ENCODE measurements at places on chromosomes 12 and 14. TPM values are rescaled to one million over a fixed set of nuclear protein-coding genes. Genes with fewer than 3 reads are reported as not detected.

GRCh38 chr12:31119803-31120211 lies 46.1 kb downstream of the DDX11 start:
- H3K27ac ChIP-seq: no peak overlapping the region
- peaks cover 23% of the 10 kb centered on the region for H3K27me3 ChIP-seq
- H3K4me1 ChIP-seq: peaks cover 9% of the 10 kb centered on the region
- no peaks in the 10 kb centered on the region for H3K36me3 ChIP-seq
- no peak for DNase-seq
- H3K4me3 ChIP-seq: peak overlapping the region; percentile 56

Gene TEX22
- total RNA-seq: not detected

DNA sequence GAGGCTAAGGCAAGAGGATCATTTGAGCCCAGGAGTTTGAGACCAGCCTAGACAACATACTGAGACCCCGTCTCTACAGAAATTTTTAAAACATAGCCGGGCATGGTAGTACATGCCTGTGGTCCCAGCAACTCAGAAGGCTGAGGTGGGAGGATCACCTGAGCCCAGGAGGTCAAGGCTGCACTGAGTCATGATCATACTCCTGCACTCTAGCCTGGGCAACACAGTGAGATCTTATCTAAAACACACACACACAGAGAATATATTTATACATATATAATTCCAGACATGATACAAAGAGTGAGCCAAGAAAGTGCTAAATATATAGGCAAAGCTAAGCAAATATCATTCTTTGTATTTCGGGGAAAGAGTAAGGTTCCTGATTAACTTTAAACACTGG lies 9.4 kb downstream of the ZFC3H1 start:
- peaks cover 9% of the 10 kb centered on the region for H3K4me1 ChIP-seq
- H3K27me3 ChIP-seq: no peaks in the 10 kb centered on the region
- H3K4me3 ChIP-seq: no peak overlapping the region
- H3K36me3 ChIP-seq: peaks cover 77% of the 10 kb centered on the region

DNA sequence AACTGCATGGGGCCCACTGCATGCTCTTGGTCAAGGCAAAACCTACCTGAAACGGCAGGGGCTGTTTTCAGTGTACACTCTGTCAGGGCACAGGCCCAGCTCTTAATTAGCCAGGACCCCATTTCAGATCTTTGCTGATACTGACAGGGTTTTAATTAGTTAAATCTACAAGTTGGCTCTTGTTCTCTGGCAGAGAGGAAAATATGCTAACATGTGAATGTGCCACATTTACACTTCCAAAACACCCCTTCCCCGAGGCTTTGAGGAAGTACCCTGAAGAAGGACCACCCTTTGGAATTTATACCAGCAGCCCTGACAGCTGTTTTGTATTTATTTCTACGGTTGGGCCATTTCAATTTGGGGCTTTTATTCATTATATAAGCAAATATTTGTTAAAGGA lies 66.3 kb downstream of the OTX2 start:
- no peak overlapping the region for H3K4me3 ChIP-seq
- no peak overlapping the region for H3K27ac ChIP-seq
- H3K4me1 ChIP-seq: no peaks in the 10 kb centered on the region

- no peak for DNase-seq
- no peak overlapping the region for H3K27ac ChIP-seq
- H3K27me3 ChIP-seq: no peaks in the 10 kb centered on the region
- H3K4me3 ChIP-seq: no peak overlapping the region
Measured at GRCh38 chr14:96564389-96564788, 62.2 kb downstream of the PAPOLA start.

DNA sequence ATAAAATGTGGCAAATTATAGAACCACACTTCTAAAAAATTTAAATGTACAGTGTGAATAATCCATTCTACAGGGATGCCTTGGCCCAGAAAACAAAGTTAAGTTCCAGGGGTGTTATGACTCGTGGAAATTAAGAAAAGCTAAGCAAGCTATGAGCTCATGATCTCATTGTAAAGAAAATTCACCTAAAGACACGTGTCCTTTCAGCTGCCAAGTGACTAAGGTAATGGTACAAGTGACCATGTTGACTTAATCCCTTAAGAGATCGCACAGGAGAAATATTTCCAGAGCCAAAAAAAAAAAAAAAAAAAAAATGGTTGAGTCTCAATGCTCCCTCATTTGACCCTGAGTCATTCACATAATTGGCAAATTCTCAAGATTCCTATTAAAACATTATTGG lies 51.4 kb upstream of the ANO2 start:
- no peaks in the 10 kb centered on the region for H3K27me3 ChIP-seq
- DNase-seq: no peak
- H3K4me1 ChIP-seq: no peaks in the 10 kb centered on the region
- H3K4me3 ChIP-seq: no peak overlapping the region
- H3K27ac ChIP-seq: no peak overlapping the region

DNA sequence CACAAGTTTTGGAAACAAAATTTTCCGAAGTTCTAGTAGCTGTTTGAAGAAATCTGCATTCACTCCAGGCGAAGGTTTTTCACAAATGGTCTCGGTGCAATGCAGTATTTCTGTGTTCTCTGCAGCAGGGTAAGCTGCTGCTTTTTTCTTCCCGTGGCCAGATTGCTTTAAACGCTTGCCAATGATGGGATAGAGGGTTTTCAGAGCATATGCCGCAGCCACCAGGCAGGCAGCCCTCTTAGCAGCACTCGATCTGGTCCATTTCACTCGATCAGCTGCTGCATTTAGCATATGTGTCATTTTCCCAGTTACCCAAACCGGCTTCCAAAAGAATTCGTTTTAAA lies 315 bp downstream of the ABCD2 start:
- H3K27ac ChIP-seq: peak overlapping the region; percentile 19
- no peaks in the 10 kb centered on the region for H3K36me3 ChIP-seq
- peak overlapping the region; percentile 68 for H3K4me3 ChIP-seq
- peaks cover 5% of the 10 kb centered on the region for H3K4me1 ChIP-seq
- no peak for DNase-seq
- H3K27me3 ChIP-seq: no peaks in the 10 kb centered on the region

Gene GPR84
- not detected for total RNA-seq

Gene KLHDC1
- total RNA-seq: 6.9 TPM
